ENCODE measurements at places on chromosomes 2 and 18.

DNA sequence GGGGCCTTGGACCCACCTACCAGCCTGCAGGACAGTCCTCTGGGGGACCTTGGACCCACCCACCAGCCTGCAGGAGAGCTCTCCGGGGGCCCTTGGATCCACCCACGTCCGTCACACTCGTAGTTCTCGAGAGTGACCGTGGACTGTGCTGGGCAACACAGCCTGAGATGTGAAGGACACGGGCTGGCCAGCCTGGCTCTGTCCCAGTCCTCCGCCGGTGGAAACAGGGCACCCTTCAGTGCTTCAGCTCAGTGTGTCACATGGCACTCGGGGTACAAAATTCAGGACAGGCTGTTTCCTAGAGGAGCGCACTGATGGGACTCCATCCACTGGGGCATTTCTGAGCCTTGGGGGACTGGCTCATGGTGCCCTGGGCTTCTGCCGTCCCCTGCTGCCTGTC lies 212.0 kb downstream of the TWIST2 start:
- DNase-seq: no peak

DNA sequence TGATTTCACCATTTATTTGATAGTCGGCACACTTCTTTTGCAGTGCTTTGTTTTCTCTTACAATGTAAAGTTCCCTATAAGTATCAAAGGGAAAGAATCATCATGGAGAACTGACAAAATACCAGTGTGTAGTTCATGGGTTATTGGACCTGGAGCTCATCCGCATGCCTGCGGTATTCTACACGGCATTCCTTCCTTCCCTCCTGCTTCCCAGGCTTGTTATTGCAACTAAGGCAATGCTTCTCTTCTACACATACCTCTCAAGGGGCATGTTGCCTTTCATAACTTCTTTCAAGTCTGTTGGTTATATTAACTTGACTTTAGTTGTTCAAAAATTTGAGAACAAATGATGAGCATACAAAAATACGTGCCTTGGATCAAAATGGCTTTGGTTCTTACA lies 24.3 kb upstream of the FAP start:
- DNase-seq: no peak

DNA sequence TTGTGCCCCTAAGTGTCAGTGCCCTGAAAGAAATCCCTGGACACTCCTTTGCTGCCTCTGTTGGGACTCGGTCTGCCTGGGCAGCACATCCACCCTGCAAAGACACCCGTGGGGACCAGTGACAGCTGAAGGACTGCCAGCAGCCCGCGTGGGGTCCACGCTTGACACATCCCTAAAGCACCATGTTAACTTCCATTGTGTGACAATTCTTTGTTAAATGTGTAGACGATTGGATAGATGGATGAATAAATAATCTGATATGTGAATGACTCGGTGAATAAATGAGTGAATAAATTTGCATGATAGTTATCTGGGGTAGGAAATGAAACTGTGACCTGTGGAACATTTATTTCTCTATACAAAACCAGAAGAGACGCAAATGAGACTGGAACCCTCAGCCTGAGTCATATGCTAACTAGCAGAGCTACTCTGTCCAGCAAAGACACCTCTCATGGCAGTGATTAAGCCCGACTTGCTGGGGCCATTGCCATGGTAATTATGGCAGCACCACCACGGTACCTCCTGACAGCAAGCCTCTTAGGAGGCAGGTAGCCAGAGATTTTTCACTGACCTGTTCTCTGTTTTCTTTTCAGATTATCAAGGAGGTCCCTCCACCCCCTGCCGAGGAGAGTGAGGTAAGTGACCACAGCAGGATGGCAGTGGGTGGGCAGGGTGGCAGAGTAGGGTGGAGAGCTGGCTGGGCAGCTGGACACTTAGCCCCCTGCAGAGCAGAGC lies 156.8 kb downstream of the ANTXR1 start:
- no peak for DNase-seq

- DNase-seq: no peak
Observed at GRCh38 chr2:20433946-20434553, 12.8 kb upstream of the RHOB start.

DNA sequence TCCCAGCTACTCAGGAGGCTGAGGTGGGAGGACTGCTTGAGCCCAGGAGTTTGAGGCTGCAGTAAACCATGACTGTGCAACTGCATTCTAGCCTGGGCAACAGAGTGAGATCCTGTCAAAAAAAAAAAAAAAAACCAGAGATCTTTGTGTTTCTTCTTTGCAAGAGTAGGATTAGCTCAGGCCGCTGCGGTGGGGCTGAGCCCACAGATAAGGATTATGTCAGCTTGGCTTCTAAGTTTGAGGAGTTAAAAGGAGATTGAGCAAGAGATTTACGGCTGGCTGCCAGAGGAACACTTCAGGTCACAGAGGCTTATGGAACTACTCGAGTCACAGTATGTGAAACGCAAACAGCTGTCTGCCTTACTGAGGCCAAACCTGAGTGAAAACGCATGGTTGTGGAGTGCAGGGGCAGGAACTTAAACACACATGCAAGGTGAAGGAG lies 146.7 kb upstream of the L3MBTL4 start:
- DNase-seq: no peak

DNA sequence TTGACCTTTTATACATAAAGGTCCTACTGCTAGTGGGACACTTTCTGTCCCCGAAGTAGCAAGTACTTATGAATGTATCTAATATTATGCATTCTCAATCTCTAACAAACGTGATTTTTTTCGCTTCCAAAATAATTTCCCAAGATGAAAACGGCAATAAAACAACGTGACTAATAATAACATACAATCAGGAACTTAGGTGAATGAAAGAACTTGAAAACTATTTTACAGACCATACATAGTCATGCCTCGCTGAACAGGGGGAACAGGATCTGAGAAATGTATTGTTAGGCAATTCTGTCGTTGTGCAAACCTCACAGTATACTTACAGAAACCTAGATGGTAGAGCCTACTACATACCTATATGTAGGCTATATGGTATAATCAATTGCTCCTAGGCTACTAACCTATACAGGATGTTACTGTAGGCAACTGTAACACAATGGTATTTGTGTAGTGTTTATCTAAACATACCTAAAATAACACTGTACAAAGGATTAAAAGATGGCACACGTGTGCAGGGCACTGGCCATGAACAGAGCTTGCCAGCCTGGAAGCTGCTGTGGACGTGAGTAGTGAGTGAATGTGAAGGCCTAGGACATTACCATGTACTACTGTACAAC lies 2.5 kb downstream of the RTN4 start:
- DNase-seq: peak; percentile 60

DNA sequence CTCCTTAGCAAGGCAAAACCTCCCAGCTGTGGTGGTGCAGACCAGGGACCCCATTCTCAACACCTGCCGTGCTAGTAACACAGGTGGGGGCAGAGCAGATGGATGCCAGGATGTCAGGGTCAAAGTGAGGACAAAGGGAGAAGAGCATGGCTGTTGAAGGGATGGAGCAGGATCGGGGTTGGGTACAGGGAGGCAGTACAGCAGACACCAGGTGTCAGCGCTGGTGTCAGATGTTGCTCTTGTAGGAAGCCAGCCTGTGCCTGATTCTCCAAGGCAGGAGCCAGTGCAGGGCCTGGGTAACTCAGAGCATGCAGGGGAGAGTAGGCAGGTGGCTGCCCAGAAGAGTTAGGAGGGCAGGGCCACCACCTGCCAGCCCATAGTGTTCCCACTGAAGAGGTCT lies 222.1 kb upstream of the SPRED2 start:
- no peak for DNase-seq

DNA sequence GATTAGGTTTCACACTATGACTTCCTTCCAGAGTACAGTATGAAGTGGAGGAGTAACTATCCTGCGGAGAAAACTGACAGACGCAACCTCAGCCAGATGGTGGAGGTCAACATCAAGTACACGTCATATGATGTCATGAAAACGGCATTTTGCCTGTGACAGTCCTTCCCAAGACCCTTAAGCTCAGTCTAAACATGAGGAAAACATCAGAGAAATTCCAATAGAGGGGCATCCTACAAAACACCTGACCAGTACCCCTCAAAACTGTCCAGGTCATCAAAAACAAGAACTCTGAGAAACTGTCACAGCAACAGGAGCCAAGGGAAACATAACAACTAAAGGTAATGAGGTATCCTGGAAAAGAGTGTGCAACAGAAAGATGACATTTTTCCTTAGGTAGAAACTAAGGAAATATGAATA lies 1.7 kb downstream of the RNU4ATAC start:
- DNase-seq: no peak

DNA sequence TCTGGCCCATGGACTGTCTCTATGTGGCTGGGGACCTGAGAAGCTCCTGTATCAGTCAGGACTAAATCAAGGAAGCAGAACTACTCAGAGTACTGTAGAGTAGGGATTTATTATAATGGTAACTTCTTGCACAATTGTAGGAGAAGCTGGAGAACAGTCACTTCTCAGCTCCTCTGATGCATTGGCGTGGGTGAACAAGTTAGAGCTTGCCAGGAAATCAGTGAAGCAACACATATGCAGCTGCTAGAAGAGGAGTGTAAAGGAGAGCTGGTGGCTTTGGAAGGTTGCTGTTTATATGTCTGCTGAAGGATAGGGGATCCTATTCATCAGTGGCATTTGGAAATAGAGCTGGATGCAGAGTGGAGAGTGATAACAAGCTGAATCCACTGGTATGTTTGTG lies 215.5 kb upstream of the CWC22 start:
- DNase-seq: no peak

- DNase-seq: no peak
Observed at GRCh38 chr2:184316921-184317320, 281.4 kb upstream of the ZNF804A start.

- no peak for DNase-seq
Observed at GRCh38 chr2:23385748-23386338, 864 bp downstream of the KLHL29 start.

DNA sequence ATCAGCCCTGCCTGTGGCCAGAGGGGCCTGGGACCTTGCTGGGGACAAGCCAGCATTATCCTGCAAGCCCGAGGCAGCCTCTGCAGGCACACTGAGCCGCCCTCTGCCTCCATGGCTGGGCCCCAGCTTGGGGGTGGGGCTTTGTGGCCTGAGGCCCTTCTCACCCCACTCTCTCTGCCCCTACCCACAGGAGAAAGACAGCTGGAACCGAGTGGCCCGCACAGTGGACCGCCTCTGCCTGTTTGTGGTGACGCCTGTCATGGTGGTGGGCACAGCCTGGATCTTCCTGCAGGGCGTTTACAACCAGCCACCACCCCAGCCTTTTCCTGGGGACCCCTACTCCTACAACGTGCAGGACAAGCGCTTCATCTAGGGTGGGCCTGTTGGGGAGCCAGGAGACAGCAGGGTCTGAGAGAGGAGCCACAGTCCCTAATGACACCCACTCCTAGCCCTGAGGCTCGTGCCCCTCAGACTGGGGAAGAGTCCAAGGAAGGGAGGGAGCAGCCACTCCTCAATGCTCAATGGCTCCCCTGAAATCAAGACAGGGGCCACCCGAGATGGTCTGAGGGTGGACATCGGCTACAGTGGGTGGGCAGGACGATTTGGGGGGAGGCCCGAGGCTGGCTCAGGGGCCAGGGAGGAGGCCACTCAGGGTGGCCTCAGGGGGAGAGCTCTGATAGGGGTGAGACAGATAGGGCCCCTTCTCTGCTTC lies 4.4 kb upstream of the CHRNG start:
- DNase-seq: no peak

- no peak for DNase-seq
Observed at GRCh38 chr2:203914546-203915182, 21.9 kb upstream of the ICOS start.

- peak; percentile 28 for DNase-seq
Observed at GRCh38 chr2:159249990-159250715, 36.4 kb downstream of the WDSUB1 start.

- DNase-seq: no peak
Observed at GRCh38 chr2:128391679-128392078, 73.0 kb upstream of the HS6ST1 start.

DNA sequence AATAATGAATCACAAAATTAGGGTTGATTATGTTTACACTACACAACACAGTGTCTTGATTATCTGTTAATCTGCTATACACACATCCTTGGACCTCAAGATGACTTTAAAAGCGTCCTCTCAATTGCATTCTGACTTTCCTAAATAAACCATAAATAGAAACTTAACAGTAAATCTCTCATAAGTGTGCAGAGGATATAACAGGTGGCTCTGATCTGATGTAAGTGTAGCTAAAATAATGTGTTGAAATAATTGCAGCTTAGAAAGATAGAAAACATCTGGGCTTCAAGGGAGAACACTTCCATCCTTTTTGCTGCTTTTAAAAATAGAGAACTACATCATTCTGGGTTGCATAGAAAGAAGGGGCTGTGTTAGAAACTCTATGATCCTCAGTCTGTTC lies 78.4 kb upstream of the EFEMP1 start:
- DNase-seq: no peak

- no peak for DNase-seq
Observed at GRCh38 chr2:177675350-177675821, 282.8 kb downstream of the AGPS start.

DNA sequence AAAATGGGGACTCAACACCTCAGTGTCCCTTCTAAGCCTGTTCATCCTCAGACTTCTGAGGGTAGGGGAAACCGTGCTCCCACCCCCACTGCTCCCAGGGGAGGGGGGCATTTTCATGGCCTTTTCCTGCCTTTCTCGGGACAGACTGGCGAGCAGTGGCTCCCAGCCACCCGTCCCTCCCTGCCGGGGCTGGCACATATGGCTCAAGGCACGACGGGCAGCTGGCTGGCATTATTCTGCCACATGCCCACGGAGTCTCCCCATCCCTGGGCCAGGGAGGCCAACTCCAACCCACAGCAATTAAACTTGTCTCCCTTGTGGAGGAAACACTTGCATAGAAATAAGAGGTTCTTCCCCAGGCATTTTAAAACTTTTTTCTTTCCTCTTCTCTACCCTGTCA lies 148.5 kb upstream of the CBLN2 start:
- DNase-seq: no peak

DNA sequence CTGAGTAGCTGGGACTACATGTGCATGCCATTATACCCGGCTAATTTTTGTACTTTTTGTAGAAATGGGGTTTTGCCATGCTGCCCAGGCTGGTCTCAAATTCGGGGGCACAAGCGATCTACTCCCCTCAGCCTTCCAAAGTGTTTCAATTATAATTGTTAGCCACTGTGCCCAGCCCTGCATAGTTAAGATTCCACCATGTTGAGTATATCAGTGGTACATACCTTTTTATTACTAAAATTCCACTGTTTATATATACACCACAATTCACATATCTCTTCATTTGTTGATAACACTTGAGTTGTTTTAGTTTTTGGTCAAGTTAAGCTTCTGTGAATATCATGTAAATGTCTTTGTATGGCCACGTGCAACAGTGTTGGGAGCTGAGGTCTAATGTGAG lies 12.8 kb upstream of the FMNL2 start:
- no peak for DNase-seq

DNA sequence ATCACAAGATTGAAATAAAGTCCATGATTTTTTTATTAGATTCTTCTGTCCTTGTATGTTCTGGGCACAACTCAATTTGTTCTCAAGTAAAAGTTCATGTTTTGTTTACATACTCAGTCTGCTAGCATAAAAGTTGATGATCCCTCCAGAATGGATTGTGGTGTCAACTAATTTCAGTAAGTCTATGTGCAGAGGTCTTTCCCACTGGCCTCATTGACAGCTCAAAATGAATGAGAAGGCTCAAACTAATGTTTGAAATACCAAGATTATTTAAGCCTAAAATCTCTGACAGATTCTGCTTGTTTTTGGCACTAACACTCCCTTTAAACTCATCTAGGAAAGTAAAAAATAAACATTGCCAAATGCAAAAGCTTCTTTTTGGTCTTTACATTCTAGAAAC lies 561.2 kb upstream of the CNTNAP5 start:
- DNase-seq: no peak

- DNase-seq: no peak
Observed at GRCh38 chr2:240922982-240923537, 16.9 kb downstream of the CROCC2 start.
